ENCODE measurements at places on chromosomes 7 and 10.
A peak's percentile ranks its signal among the peaks of the same experiment; 100 is the strongest.

GRCh38 chr7:74282748-74283459 is 6.3 kb upstream of the CLIP2 start:
- no peak overlapping the region for H3K4me3 ChIP-seq
- H3K27ac ChIP-seq = no peak overlapping the region
- H3K4me1 ChIP-seq = peaks cover 15% of the 10 kb centered on the region
- DNase-seq = no peak

GRCh38 chr7:87427288-87427687 is 48.2 kb downstream of the ABCB4 start:
- no peak overlapping the region for H3K4me3 ChIP-seq
- DNase-seq = no peak
- no peaks in the 10 kb centered on the region for H3K4me1 ChIP-seq
- no peaks in the 10 kb centered on the region for H3K36me3 ChIP-seq

DNA sequence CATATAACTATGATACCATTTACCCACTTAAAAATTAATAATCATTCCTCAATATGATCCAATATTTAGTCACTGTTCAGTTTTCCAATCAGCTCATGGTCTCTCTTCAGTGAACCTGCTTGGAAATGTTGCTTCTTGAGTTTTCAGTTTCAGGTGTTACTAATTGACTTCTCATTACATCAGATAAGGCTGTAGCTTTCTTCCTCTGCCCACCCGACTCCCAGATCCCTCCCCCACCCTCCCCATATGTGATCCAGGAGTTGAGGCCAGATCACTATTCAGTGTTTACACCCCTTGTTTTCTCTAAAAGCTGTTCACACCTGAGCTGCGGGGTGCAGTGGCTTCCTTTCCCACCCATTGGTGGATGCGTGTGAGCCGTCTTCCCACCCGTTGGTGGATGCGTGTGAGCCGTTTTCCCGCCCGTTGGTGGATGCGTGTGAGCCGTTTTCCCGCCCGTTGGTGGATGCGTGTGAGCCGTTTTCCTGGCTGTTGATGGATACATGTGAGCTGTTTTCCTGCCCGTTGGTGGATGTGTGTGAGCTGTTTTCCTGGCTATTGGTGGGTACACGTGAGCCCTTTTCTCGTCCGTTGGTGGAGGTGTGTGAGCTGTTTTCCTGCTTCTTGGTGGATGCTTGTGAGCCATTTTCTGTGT is 3.2 kb upstream of the MTG1 start:
- H3K4me1 ChIP-seq = peaks cover 15% of the 10 kb centered on the region
- H3K4me3 ChIP-seq = no peak overlapping the region
- no peak for DNase-seq
- no peaks in the 10 kb centered on the region for H3K36me3 ChIP-seq
- no peaks in the 10 kb centered on the region for H3K27me3 ChIP-seq

GRCh38 chr7:93972029-93972725 is 32.0 kb downstream of the BET1 start:
- H3K27ac ChIP-seq = no peak overlapping the region
- no peaks in the 10 kb centered on the region for H3K4me1 ChIP-seq
- no peaks in the 10 kb centered on the region for H3K27me3 ChIP-seq
- H3K36me3 ChIP-seq = no peaks in the 10 kb centered on the region
- no peak for DNase-seq
- H3K4me3 ChIP-seq = no peak overlapping the region

- H3K36me3 ChIP-seq = peaks cover 18% of the 10 kb centered on the region
- H3K27ac ChIP-seq = no peak overlapping the region
- no peak overlapping the region for H3K4me3 ChIP-seq
- no peaks in the 10 kb centered on the region for H3K27me3 ChIP-seq
These were observed 168.2 kb downstream of the TNS3 start for GRCh38 chr7:47413526-47414341.

DNA sequence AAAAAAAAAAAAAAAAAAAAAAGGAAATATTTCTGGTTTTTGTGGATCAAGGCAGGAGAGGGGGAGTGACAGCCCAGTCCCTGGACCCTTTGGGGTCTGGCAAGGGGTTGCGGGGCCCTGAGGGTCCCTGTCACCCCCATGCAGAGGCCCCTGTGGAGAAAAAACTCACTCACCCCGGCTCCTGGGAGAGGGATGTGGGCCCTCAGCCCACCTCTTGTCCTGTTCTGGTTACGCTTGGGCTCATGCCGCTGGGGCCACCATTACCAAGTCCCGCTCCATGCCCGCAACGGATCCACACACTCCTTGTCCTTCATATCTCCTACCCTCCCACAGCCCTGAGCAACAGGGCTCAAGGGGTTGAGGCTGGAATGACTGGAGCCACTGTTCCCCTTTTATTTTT is 1.0 kb upstream of the TMEM184A start:
- DNase-seq = no peak
- H3K4me1 ChIP-seq = no peaks in the 10 kb centered on the region
- H3K36me3 ChIP-seq = no peaks in the 10 kb centered on the region
- no peaks in the 10 kb centered on the region for H3K27me3 ChIP-seq
- no peak overlapping the region for H3K27ac ChIP-seq

GRCh38 chr7:94111009-94111408 is 106.9 kb upstream of the BET1 start:
- no peak overlapping the region for H3K27ac ChIP-seq
- H3K27me3 ChIP-seq = no peaks in the 10 kb centered on the region
- DNase-seq = no peak
- no peaks in the 10 kb centered on the region for H3K36me3 ChIP-seq
- H3K4me3 ChIP-seq = no peak overlapping the region

DNA sequence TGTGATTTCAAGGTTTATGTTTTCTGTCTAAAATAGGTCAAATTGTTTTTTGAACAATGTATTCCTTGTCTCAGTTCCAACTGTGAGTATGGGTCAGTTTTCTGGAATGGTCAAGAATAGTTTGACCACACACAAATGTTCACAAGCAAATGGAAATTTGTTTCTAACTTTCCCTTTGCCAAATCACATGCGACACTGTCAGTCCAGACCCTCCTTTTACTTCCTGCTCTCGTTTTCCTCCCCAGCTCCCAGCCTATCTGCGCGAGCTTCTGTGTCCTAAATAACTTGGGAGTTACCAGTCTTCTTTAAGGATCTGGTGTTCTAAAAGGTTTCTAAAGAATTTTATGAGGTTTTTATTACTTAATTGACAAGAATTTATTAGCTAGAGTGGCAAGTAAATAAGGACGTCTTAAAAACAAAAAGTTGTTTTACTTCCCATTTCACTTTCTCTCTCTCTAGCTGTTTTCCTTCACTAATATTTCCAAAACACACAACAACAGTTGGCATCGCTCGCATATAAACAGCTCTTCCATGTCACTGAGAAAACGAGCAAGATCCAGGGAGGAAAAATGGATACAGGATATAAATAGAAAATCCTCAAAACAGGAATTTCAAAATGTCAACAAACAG is 266.1 kb upstream of the KLF6 start:
- H3K4me1 ChIP-seq = no peaks in the 10 kb centered on the region
- H3K4me3 ChIP-seq = no peak overlapping the region
- no peak for DNase-seq

- peak overlapping the region; percentile 74 for H3K27ac ChIP-seq
- H3K27me3 ChIP-seq = no peaks in the 10 kb centered on the region
- H3K36me3 ChIP-seq = no peaks in the 10 kb centered on the region
- peak; percentile 47 for DNase-seq
These were observed 75.8 kb downstream of the C1GALT1 start for GRCh38 chr7:7257899-7258692.

DNA sequence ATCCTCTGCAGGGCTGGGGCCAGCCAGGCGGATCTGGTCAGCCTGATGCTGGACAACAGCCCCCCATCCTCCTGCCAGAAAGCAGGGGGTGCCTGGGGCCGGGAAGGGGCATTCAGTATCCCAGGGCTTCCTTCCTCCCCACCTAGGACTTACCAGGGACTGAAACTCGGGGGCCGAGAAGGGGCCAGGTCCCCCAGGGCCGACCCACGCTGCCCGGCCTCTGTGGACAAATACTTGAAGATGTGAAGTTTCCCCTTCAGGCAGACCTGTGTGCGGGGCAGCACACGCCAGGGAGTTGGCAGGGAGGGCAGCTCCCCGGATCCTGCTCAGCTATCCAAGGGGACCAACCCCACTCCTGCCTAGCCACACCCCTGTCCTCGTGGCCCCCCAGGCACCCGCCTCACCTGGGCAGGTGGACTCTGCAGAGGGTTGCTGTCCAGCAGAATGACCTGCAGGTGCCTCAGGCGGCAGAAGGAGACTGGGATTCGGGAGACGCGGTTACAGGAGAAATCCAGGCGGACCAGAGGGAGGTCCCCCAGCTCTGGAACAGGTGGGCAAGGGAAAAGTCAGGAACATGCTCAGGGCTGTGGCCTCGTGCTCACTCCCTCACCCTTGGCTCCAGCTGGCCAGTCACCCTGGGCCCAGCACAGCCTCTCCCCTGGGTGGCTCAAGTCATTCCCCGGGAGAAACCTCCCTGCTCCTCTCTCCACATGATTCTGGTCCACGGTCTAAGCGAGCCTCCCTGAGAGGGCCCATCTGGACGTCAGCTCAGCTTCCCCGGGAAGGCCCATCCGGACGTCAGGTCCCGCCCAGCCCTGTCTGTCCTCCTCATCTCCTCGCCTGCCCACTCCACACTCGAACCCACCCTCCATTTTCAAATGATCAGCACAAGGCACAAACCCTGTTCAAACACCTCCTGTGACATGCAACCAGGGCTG is 4.8 kb upstream of the SAP25 start:
- peaks cover 72% of the 10 kb centered on the region for H3K36me3 ChIP-seq
- no peak overlapping the region for H3K4me3 ChIP-seq
- no peaks in the 10 kb centered on the region for H3K27me3 ChIP-seq
- DNase-seq = no peak
- no peak overlapping the region for H3K27ac ChIP-seq

DNA sequence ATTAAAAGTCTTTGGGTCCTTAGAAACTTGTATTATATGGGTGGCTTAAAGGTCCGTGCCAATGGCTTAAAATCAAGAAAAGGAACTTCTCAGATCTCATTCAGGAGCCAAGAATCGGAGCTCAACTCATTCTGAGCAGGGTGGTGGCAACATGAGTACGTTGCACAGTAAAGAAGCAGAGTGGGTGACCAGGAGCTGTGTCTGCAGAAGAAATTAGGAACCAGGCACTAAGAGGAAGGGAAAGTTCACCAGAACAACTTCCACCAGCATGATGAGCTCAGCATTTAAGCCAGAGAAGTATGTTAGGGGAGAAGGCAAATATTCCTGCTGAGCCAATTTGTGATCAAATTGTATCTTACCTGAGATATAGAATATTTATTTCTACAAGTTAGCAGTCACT is 236.0 kb upstream of the NRP1 start:
- H3K27ac ChIP-seq = no peak overlapping the region
- H3K27me3 ChIP-seq = no peaks in the 10 kb centered on the region
- DNase-seq = no peak

GRCh38 chr7:19249281-19249680 is 104.1 kb upstream of the FERD3L start:
- H3K4me3 ChIP-seq = no peak overlapping the region
- no peaks in the 10 kb centered on the region for H3K27me3 ChIP-seq
- DNase-seq = no peak
- no peak overlapping the region for H3K27ac ChIP-seq

DNA sequence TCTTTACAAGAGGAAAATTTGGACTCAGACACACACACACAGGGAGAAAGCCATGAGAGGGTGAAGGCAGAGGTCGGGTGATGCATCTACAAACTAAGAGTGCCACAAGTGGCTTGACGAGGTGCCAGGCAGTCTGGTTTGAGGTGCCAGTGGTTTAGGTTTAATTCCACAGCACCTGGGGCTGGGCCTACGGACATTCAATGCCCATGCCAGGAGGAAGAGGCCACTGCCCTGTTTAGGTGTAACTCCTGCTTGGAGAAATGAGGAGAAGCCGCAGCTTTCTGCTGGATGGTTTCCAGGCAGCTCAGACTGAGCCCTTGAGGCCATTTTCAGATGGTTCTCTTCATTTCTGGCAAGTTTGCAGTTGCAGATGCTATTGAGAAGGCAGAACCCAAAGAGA is 83.6 kb downstream of the HTR5A start:
- no peak overlapping the region for H3K4me3 ChIP-seq
- no peak overlapping the region for H3K27ac ChIP-seq
- H3K36me3 ChIP-seq = no peaks in the 10 kb centered on the region

DNA sequence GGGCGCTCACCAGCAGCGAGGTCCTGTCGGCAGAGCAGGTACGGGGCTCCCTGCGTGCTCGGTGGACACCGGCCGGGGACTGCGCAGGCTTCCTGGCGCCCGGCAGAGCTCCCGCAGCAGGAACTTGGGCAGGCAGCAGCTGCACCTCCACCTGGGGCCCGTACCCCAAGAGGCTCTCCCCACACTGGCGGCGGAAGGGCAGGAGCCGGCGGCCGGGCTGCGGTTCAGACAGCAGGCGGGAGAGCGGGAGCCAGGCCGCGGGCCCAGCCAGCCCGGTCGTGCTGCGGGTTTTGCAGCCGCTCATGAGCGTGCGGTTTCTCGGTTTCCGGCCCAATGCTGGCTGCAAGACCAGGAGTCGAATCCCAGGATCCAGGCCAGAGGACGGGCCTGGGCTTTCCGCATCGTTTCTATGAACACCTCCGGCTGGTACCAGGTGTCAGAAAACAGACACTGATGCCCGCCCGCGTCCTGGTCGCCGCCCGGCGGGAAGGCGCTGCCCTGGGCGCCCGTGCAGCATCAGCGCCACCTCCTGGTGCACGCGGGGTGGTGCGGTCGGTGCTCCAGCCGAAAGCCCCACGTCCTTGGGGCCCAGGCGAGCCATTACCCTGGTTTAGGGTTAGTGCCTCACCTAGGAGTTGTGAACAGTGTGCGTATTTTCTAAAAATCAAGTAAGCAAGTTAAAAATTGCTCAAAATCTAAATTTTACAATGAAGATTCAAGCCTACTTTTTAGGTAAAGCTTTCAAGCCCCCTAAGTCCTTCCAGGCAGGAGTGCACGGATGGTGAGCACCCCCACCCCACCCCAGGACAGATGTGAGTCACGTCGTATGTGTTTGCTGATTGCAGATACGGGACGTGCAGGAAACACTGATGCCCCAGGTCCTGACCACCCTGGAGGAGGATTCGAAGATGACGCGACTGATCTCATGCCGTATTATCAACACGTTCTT is 47.4 kb upstream of the PRKAR1B start:
- peak; percentile 42 for DNase-seq
- H3K4me1 ChIP-seq = no peaks in the 10 kb centered on the region
- H3K27ac ChIP-seq = no peak overlapping the region

Data from thyroid gland (tissue), 4 donors.